ENCODE measurements at places on chromosomes 4 and X. TPM values are rescaled to one million over a fixed set of nuclear protein-coding genes. Genes with fewer than 3 reads are reported as not detected.
A peak's percentile ranks its signal among the peaks of the same experiment; 100 is the strongest.

FAM184B gene
- not detected for total RNA-seq

BBS7 gene
- total RNA-seq, result 3.0 TPM

BMPR1B gene
- not detected for total RNA-seq

MAGEE2 gene
- not detected for total RNA-seq

TMEM131L gene
- total RNA-seq, result 101 TPM

TAF7L gene
- total RNA-seq, result not detected

GPR50 gene
- total RNA-seq, result not detected

WWC2 gene
- 4.1 TPM for total RNA-seq

CLDN22 gene
- not detected for total RNA-seq

GRCh38 chr4:2745981-2746806 lies 9.9 kb downstream of the TNIP2 start:
- peaks cover 31% of the 10 kb centered on the region for H3K4me1 ChIP-seq
- H3K4me3 ChIP-seq, result no peak overlapping the region
- DNase-seq, result peak; percentile 75
- H3K27ac ChIP-seq, result peak overlapping the region; percentile 79

DNA sequence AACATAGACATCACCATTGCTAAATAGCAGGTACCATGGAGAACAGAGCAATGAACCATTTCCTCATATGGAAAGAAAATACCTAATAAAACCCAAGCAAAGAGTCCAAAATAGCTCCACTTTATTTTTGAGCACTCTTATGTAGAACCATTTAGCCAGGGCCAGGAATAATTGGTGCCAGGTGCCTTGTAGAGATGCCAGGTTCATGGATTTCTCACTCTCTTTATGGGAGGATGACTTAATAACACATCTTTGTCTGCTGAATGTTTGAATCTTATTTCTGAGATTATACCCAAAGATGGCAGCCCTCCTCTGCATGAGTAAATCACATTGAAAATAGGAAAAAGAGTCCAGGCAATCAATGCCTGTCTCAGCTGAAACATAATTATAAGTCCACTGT lies 212.3 kb upstream of the SFRP2 start:
- no peaks in the 10 kb centered on the region for H3K4me1 ChIP-seq
- H3K4me3 ChIP-seq, result no peak overlapping the region
- H3K27me3 ChIP-seq, result peaks cover 3% of the 10 kb centered on the region
- H3K36me3 ChIP-seq, result no peaks in the 10 kb centered on the region
- no peak overlapping the region for H3K27ac ChIP-seq

DNA sequence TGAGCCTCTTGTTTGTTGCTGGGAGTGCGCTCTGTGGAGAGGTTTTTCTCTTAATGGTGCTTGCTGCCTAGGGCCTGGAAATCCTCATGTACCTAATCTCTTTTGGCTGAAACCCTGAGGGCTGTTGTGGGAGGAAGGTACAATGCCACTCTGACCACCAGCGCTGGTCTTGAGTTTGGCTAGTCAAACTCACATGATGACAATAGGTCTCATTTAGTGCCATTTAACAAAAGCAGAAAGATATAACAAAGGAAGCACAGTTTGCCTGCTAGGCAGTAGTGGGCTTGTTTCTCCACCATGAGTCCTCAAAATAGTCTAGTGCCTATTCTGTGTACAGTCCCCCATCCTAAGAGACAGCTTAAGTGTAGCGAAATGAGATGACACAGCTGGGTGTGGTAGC lies 111.3 kb downstream of the TSPAN7 start:
- H3K4me1 ChIP-seq, result no peaks in the 10 kb centered on the region
- no peaks in the 10 kb centered on the region for H3K36me3 ChIP-seq
- no peak for DNase-seq
- no peak overlapping the region for H3K27ac ChIP-seq

GRCh38 chr4:161320377-161320776 lies 843.4 kb downstream of the FSTL5 start:
- no peaks in the 10 kb centered on the region for H3K27me3 ChIP-seq
- H3K4me3 ChIP-seq, result no peak overlapping the region
- H3K36me3 ChIP-seq, result no peaks in the 10 kb centered on the region
- no peaks in the 10 kb centered on the region for H3K4me1 ChIP-seq
- H3K27ac ChIP-seq, result no peak overlapping the region
- DNase-seq, result no peak

DNA sequence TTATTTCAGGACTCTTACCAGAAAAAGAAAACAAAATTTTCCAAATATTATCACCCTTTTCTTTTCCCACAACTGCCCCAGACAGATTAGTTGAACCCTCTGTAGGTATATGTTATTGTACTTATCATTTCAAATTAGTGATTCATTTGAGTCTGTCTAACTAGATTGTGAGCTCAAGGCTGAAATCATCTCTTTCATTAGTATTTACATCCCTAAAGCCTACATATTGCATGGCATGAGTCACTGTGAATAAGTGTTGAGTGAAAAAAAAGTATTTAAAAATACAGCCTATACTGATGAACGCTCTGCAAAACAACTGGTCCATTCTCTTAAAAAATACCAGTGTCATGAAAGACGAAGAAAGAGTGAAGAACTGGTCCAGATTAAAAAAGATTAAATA lies 3.9 kb downstream of the PAGE3 start:
- no peak overlapping the region for H3K4me3 ChIP-seq
- H3K27ac ChIP-seq, result no peak overlapping the region
- no peaks in the 10 kb centered on the region for H3K36me3 ChIP-seq
- H3K27me3 ChIP-seq, result no peaks in the 10 kb centered on the region
- H3K4me1 ChIP-seq, result no peaks in the 10 kb centered on the region

DNA sequence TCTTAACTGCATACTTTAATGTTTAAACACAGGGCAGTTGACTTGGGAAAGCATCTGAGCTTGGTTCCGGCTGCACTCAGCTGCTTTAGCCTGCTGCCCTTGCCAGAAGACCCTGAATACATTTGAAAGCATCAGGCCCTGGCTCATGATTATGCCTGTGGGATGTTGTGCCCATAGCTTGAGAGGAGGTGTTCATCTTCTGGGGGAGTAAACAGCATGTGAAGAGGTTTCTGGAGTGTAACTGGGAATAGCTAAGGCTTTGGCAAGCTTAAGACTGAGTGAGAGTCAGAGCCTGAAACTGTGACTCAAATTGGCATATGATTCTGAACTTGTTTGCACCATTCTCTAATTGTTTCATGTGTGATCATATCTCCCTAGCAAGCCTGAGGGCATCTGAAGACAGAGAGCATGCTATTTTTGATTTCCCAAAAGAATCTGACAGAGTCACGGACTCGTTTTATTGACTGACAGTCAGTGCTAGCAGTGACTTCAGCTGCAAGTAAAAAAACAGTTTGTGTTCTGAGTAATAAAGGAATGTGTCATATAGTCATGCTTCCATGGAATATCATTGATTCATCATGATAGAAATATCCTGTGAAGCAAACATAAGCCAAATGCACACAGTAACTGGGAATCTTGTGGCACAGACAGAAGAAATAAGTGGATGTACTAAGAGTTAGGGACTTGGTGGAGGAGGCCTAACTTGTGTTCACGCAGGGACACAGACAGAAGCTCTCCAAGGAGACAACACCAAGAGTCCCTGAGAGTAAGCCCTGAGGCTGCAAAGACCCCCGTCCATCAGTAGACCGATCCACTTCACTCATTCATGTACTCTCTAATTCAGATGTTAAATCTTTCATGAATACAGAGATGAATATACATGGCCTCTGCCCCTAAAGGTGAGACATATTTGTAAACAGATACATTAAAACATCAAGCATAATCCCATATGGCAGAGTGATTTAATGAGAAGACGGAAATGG lies 100.7 kb downstream of the SYNPO2 start:
- H3K4me3 ChIP-seq, result no peak overlapping the region
- H3K4me1 ChIP-seq, result no peaks in the 10 kb centered on the region
- DNase-seq, result no peak
- H3K27ac ChIP-seq, result no peak overlapping the region

- no peak overlapping the region for H3K27ac ChIP-seq
- H3K4me1 ChIP-seq, result no peaks in the 10 kb centered on the region
- H3K27me3 ChIP-seq, result no peaks in the 10 kb centered on the region
- DNase-seq, result no peak
- H3K36me3 ChIP-seq, result no peaks in the 10 kb centered on the region
Observed at GRCh38 chrX:97524997-97525396, 641.3 kb downstream of the RPA4 start.

- no peak overlapping the region for H3K27ac ChIP-seq
- no peaks in the 10 kb centered on the region for H3K36me3 ChIP-seq
- no peak for DNase-seq
- H3K4me1 ChIP-seq, result no peaks in the 10 kb centered on the region
Observed at GRCh38 chrX:122418758-122419157, 765.3 kb upstream of the GRIA3 start.

- no peaks in the 10 kb centered on the region for H3K27me3 ChIP-seq
- peak overlapping the region; percentile 78 for H3K27ac ChIP-seq
- peaks cover 25% of the 10 kb centered on the region for H3K4me1 ChIP-seq
- DNase-seq, result peak; percentile 5
Observed at GRCh38 chr4:39637586-39638353, 895 bp downstream of the SMIM14 start.

DNA sequence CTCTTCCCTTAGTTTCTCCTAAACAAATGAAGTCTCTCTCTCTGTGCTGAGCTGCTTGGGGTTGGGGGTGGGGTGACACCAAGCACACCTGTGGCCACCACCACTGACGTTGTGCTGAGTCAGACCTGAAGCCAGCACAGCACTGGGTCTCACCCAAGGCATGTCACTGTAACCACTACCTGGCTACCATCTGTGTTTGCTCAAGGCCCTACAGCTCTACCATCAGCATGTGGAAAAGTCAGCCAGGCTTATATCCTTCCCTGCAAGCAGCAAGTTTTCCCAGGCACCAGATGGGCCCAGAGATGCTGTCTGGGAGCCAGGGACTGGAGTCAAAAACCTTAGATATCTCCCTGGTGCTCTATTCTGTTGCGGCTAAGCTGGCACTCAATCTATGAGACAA lies 6.9 kb downstream of the CXCL10 start:
- H3K27ac ChIP-seq, result no peak overlapping the region
- H3K27me3 ChIP-seq, result no peaks in the 10 kb centered on the region
- no peak for DNase-seq
- H3K4me1 ChIP-seq, result no peaks in the 10 kb centered on the region

- H3K36me3 ChIP-seq, result peaks cover 8% of the 10 kb centered on the region
- H3K4me1 ChIP-seq, result peaks cover 41% of the 10 kb centered on the region
- no peak overlapping the region for H3K4me3 ChIP-seq
- no peak overlapping the region for H3K27ac ChIP-seq
- no peaks in the 10 kb centered on the region for H3K27me3 ChIP-seq
Observed at GRCh38 chrX:154381271-154381670, 2.2 kb downstream of the EMD start.

DNA sequence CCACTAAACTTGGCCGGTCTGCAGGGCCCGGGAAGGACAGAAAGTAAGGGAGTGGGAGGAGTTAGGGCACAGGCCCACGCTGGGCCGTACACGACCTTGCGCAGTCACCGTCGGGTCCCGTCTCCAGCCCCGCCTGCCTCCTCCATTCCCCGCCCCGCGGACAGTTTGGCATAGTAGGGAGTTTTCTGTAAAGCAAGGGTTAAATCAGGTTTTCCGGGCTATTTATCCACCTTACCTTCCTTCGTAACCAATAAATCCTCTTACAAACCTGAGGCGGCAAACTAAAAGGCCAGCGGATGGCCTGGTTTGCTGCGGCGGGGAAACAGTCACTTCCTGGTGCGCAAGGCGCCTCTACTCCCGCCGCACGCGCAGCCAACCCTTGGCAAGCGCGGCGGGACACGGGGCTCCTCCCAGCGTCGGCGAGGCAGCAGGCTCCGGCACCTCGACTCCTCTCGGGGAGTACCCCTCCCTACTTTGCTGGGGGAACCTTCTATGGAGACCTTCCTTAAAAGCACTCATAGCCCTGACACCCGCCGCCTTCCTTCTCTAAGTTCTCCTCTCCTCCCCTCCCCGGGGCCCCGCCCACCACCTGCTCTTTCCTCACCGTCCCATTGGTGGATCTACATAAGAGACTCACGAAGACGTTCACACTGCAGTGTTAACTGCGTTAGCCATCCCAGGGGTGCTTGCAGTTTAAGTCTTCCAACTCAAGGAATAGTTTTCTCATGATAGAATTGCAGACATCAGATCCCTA lies at the start of gene TRMT2B:
Gene TRMT2B (minus strand): TSS at position 563 of the 754 bp plus-strand sequence. CDS start 9,822 bp downstream, outside the sequence.
- no peaks in the 10 kb centered on the region for H3K27me3 ChIP-seq
- peak; percentile 85 for DNase-seq
- peak within 1 kb of the TSS; percentile 97 for H3K27ac ChIP-seq
- H3K4me3 ChIP-seq, result peak within 1 kb of the TSS; percentile 78

DNA sequence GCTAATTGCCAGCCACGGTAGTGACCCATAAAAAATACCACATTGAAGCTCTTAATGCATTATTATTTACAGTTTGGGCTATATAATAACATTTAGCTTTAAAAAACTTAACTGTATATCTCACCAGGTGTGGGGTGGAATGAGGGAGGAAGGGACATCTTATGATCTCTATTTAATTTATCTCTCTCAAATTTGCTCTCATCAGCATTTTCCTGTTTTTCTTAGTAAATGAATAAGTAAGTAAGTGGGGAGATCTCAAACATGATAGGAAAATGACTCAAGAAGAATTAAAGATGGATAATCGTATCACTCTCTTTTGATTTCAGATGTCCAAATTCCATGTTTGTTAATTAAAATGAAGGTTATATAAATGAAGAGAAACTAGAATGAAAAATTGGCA lies 200.7 kb upstream of the NR3C2 start:
- H3K27ac ChIP-seq, result no peak overlapping the region
- no peak for DNase-seq
- H3K27me3 ChIP-seq, result no peaks in the 10 kb centered on the region
- H3K4me1 ChIP-seq, result no peaks in the 10 kb centered on the region

GRCh38 chrX:49060914-49061313 lies 2.1 kb downstream of the CCDC120 start:
- H3K4me3 ChIP-seq, result no peak overlapping the region
- no peaks in the 10 kb centered on the region for H3K27me3 ChIP-seq
- H3K36me3 ChIP-seq, result peaks cover 2% of the 10 kb centered on the region
- DNase-seq, result no peak
- H3K4me1 ChIP-seq, result no peaks in the 10 kb centered on the region
- no peak overlapping the region for H3K27ac ChIP-seq

- DNase-seq, result no peak
- no peaks in the 10 kb centered on the region for H3K27me3 ChIP-seq
- H3K4me3 ChIP-seq, result peak overlapping the region; percentile 94
- peaks cover 26% of the 10 kb centered on the region for H3K4me1 ChIP-seq
- peaks cover 41% of the 10 kb centered on the region for H3K36me3 ChIP-seq
Observed at GRCh38 chr4:183445097-183445428, 627 bp downstream of the CDKN2AIP start.

Measured in CD4-positive, alpha-beta T cell (primary cell).